ENCODE measurements at places on chromosomes 4 and X.

- DNase-seq = no peak
- H3K27me3 ChIP-seq = no peaks in the 10 kb centered on the region
- no peak overlapping the region for H3K27ac ChIP-seq
- H3K4me3 ChIP-seq = no peak overlapping the region
- peaks cover 4% of the 10 kb centered on the region for H3K4me1 ChIP-seq
- H3K36me3 ChIP-seq = no peaks in the 10 kb centered on the region
Measured at GRCh38 chrX:139823806-139824205, 109.0 kb downstream of the ATP11C start.

- H3K36me3 ChIP-seq = no peaks in the 10 kb centered on the region
- peak overlapping the region; percentile 76 for H3K27ac ChIP-seq
- no peaks in the 10 kb centered on the region for H3K27me3 ChIP-seq
- peaks cover 38% of the 10 kb centered on the region for H3K4me1 ChIP-seq
Measured at GRCh38 chrX:116272322-116272721, 101.8 kb downstream of the AGTR2 start.

- DNase-seq = no peak
- H3K36me3 ChIP-seq = no peaks in the 10 kb centered on the region
- H3K4me1 ChIP-seq = peaks cover 8% of the 10 kb centered on the region
- H3K27ac ChIP-seq = no peak overlapping the region
- H3K4me3 ChIP-seq = no peak overlapping the region
- H3K27me3 ChIP-seq = no peaks in the 10 kb centered on the region
Measured at GRCh38 chr4:144757969-144758368, 112.0 kb downstream of the HHIP start.

- no peaks in the 10 kb centered on the region for H3K4me1 ChIP-seq
- H3K27me3 ChIP-seq = peaks cover 4% of the 10 kb centered on the region
- peak; percentile 20 for DNase-seq
- no peak overlapping the region for H3K27ac ChIP-seq
- peak overlapping the region; percentile 80 for H3K4me3 ChIP-seq
- no peaks in the 10 kb centered on the region for H3K36me3 ChIP-seq
Measured at GRCh38 chrX:72307646-72308051, 1.9 kb upstream of the CITED1 start.

GRCh38 chr4:98673288-98673644, 14.9 kb upstream of the TSPAN5 start:
- no peaks in the 10 kb centered on the region for H3K4me1 ChIP-seq
- no peaks in the 10 kb centered on the region for H3K27me3 ChIP-seq
- H3K36me3 ChIP-seq = no peaks in the 10 kb centered on the region
- H3K27ac ChIP-seq = no peak overlapping the region

DNA sequence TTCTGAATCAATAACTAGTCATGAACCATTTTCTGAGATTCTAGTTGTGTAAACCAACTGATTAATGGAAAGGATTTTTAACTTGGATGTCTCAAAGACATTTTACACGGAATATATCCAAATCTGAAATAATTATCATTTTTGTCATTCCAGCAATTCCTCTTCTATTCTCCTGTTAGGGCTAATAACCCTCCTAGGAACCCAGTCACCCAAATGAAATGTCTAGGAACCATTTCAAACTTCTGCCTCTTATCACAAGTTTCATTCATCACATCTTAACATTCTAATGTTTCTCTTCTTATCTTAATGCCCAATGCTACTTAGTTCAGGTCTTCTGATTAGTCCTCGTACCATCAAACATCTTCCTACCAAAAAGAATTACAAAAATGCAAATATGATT, 639.8 kb downstream of the DMD start:
- H3K36me3 ChIP-seq = no peaks in the 10 kb centered on the region
- no peaks in the 10 kb centered on the region for H3K27me3 ChIP-seq
- no peaks in the 10 kb centered on the region for H3K4me1 ChIP-seq
- no peak overlapping the region for H3K27ac ChIP-seq
- no peak for DNase-seq
- no peak overlapping the region for H3K4me3 ChIP-seq

GRCh38 chr4:96035727-96036126, 195.8 kb downstream of the PDHA2 start:
- DNase-seq = peak; percentile 22
- no peaks in the 10 kb centered on the region for H3K4me1 ChIP-seq
- no peak overlapping the region for H3K27ac ChIP-seq
- H3K4me3 ChIP-seq = no peak overlapping the region
- H3K36me3 ChIP-seq = no peaks in the 10 kb centered on the region

DNA sequence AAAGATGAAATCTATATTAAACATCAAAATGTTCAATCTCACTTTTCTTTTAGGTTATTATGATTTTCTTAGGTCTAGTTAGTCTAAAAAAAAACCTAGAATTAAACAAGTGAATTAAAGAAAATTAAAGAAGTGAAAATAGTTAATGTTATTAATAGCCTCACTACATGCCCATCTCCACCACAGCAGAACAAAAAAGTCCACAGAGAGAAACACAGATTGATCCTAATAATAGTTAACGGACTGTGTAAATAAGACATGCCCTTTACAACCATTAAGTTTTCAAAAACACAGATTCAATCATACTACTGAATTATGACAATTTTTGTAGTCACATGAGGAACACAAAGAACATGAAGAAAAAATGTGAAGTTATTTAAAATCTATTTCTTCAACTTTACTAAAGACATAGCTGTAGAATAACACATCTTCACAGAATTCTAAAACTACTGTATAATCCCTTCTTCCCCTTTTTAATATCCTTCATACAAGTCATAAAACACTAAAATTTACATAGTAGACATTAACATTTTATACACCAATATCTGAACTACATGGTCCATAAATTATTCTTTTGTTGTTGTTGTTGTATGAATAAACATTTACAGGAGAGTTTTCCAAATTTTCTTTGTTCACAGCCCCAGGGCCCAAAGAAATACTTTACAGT, 15.3 kb downstream of the HELQ start:
- H3K4me3 ChIP-seq = no peak overlapping the region
- H3K36me3 ChIP-seq = peaks cover 36% of the 10 kb centered on the region
- H3K4me1 ChIP-seq = no peaks in the 10 kb centered on the region
- H3K27ac ChIP-seq = no peak overlapping the region

DNA sequence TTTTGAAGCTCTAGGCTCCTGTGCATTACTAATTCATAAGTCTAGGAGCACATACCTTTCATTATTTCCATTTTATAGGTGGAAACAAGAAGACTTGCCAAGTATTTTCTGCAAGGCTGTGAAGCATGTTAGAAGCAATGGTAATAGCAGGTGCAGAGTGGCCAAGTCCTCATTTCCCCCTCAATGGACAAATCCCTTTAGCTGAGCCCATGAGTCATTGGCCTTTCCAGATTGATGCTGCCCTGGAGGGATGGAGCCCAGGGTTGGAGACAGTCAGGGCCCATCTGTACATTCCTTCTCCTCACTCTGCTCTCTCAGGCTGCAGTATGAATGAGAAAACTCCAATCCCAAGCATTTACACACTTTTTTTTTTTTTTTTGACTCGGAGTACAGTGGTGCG, 6.6 kb downstream of the MGST2 start:
- H3K36me3 ChIP-seq = no peaks in the 10 kb centered on the region
- no peak for DNase-seq
- no peak overlapping the region for H3K4me3 ChIP-seq
- no peaks in the 10 kb centered on the region for H3K4me1 ChIP-seq
- H3K27ac ChIP-seq = no peak overlapping the region

DNA sequence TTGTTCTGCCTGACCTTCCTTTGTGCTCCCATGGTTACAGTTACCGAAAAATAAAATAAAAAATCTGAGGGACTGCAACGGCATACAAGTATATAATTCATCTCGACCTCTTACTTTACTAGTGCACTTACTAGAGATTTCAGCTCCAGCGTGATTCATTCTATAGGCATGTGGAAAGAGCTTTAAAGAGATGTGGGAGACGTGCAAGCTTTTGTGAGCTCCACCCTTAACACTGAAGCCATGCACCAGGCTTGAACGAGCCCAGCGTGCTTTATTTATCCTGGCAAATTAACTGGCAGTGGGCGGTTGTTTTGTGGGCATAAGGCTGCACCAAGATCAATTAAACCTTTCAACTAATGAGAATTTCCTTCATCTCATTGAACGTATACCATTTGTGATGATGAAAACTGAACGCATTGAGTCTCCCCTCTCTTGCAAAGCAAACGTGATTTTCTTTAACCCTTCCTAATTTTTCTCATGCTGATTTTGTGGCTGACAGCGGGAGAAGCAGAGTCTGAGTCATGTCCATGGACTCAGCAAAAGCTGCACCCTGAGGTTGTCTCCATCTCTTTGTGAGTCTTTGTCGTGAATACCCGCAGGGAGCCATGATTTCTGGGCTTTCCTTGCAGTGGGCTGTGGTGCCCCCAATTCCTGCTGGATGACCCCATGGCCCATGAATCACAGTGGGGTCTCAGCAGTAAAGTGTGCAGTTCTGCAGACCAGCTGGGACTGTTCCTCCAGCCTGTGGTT, 60.1 kb downstream of the MXRA5 start:
- DNase-seq = no peak

DNA sequence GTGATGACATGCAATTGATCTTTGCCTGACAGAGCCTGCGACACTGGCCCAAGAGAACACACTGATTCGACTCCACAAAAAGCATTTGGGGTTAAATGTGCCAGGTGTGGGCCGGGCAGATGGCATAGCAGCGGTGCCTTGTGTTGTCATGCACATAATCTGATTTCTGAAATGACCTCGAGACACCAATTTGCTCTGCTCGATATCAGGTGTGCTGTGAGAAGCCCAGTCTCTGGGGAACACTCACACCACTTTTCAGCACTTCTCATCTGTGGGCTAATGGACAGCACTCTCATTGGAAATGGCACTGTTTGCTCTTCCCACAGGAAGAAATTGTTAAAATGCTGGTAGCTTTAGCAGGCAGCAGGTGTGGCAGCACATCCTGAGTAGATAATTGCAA, 738.3 kb upstream of the TENM3 start:
- no peaks in the 10 kb centered on the region for H3K4me1 ChIP-seq
- H3K4me3 ChIP-seq = no peak overlapping the region
- no peak overlapping the region for H3K27ac ChIP-seq

GRCh38 chr4:14679906-14680305, 322.4 kb upstream of the CPEB2 start:
- no peaks in the 10 kb centered on the region for H3K36me3 ChIP-seq
- no peaks in the 10 kb centered on the region for H3K27me3 ChIP-seq

DNA sequence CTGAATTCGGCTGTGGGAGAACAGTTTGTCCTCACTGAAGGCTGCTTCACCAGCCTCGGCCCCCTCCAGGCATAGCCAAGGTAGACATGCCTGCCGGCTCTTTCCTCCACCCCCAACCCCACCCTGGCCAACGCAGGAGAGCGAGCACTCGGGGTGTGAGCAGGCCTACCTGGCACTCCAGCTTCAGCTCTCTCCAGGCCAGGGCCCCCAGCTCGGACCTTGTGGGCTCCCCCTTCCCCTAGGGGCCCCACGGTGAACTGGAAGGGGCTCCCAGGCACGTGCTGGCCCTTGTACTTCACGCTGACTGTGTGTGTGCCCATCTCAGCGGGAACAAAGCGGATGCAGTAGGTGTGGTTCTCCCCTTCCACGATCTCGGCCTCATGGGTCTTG, 22.4 kb downstream of the FLNA start:
- H3K27ac ChIP-seq = no peak overlapping the region
- DNase-seq = no peak
- peaks cover 5% of the 10 kb centered on the region for H3K36me3 ChIP-seq

DNA sequence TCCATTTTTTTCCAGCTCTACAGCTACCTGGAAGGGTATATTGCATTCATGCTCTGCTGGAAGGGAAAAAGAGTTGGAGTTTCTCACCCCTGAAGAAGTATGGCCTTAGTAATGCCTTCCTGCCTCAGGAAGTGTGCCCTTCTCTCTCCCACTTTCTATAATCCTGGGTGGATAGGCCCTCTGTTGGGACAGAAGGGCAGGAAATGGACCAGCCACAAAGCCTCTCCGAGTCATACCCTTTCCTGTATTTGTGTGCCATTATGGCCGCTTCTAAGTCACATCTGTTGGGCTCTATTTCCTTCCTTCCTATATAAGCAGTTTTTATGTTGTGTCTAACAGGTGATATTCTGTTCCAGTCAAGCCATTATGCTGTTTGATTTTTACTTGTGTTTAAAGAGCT, 74.8 kb upstream of the SMARCA5 start:
- no peak overlapping the region for H3K4me3 ChIP-seq
- no peaks in the 10 kb centered on the region for H3K36me3 ChIP-seq
- no peaks in the 10 kb centered on the region for H3K4me1 ChIP-seq

DNA sequence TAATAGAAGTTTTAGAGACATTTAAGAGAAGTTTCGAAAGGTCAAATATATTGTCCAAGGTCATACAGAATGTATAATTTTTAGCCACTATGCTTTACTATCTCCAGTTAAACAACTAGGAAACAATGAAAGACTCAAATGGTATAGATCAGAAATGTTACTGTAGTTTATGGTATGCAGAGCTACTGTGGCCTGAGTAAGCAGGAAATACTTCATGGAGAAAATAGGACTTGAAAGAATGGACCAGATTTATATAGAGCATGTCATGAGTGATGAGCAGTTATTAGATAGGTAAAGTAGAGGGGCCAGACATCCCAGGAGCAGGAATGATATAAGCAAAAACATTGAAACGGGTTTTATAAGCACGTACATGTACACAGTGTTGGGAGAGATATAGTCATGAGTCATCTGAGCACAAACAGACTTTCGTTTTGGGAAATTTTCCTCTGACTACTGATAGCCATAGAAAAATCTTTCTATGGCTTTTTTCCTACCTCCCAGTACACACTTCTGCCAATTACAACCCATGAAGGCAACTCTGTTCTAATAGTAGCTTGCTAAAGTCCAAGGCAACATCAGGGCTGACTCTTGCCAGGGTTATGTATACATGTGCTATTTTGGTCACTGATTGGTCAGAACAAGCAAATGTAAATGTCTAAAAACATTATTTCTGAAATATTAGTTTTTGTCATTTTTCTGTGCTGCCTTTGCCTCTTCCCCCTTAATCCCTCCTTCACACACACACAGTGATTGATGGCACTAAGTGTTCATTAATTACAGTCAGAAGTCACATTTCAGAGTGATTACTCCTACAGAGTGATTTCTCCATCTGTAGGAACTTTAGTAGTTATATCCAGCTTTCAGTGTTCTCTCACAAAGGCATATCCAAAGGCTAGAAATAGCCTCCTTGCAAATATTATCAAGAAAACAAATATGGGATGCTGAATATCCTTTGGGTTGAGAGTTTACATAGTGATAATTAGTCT, 198.7 kb downstream of the ENOX2 start:
- H3K4me3 ChIP-seq = no peak overlapping the region
- H3K4me1 ChIP-seq = peaks cover 20% of the 10 kb centered on the region

GRCh38 chrX:123882391-123882790, 22.5 kb downstream of the XIAP start:
- H3K27me3 ChIP-seq = no peaks in the 10 kb centered on the region
- H3K4me1 ChIP-seq = no peaks in the 10 kb centered on the region
- no peak overlapping the region for H3K4me3 ChIP-seq

- H3K36me3 ChIP-seq = no peaks in the 10 kb centered on the region
- no peak overlapping the region for H3K27ac ChIP-seq
- H3K27me3 ChIP-seq = no peaks in the 10 kb centered on the region
- no peaks in the 10 kb centered on the region for H3K4me1 ChIP-seq
Measured at GRCh38 chr4:97819294-97819693, 324.0 kb downstream of the STPG2 start.

DNA sequence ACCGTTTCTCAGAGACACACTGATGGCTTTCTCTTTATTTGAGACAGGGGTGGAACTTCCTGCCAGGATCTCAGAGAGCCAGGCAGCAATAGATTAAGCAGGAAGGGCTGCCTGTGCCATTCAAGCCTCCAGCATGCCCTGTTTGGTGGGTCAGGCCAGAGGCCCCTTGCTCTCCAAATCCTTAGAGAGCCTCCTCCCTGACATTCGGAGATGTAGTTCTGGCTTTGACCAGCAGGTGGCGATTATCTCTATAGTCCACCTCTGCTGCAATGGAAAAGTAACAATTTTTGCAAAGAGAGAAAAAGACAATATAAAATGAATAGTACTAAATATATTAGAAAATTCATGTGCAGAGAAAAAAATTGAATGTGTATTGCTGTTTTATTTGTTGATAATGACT, 93.9 kb downstream of the NXF2B start:
- H3K27me3 ChIP-seq = no peaks in the 10 kb centered on the region
- no peak overlapping the region for H3K4me3 ChIP-seq
- DNase-seq = peak; percentile 70
- H3K4me1 ChIP-seq = no peaks in the 10 kb centered on the region
- no peaks in the 10 kb centered on the region for H3K36me3 ChIP-seq

All from SJCRH30 (cell line).